ENCODE measurements at places on chromosomes 1 and 21. TPM values are rescaled to one million over a fixed set of nuclear protein-coding genes. Genes with fewer than 3 reads are reported as not detected.
A peak's percentile ranks its signal among the peaks of the same experiment; 100 is the strongest.

DNA sequence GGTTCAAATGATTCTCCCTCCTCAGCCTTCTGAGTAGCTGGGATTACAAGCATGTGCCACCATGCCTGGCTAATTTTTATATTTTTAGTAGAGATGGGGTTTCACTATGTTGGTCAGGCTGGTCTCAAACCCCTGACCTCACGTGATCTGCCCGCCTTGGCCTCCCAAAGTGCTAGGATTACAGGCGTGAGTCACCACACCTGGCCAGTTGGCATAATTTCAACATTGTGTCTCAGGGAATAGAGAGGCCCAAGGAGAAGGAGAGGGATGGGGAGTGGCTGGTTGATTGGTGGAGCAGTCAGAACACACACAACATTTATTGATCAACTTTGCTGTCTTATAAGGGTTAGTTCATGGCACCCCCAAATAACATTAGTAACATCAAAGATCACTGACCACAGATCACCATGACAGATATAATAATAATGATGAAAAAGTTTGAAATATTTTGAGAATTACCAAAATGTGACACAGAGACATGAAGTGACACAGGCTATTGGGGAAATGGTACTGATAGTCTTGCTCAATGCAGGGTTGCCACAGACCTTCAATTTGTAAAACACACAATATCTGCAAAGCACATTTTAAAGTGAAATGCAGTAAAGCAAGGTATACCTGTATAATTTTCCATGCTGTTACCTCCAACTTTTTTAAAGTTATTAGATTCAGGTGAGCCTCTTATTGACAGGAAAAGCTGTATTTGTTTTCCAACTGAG is 15.8 kb upstream of the CYB5R1 start:
- DNase-seq, result no peak

- no peak for DNase-seq
Measured at GRCh38 chr1:5093042-5093441, 438.6 kb downstream of the AJAP1 start.

- DNase-seq, result no peak
Measured at GRCh38 chr1:61748566-61748965, 6.3 kb downstream of the PATJ start.

DNA sequence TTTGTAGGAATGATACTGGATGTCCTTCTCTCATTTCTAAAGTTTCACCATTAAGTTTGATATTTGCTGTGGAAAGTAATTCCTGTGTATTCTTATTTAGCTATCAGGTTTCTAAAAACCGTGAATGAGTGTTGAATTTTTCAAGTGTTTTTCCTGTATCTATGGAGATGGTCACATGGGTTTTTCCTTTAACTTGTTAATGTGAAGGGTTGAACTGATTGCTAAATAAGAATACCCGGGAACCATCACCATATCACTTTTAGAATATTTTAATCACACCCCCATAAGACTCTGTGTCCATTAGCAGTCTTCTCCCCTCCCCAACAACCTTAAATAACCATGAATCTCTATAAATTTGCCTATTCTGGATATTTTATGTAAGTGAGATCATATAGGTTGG is 16.5 kb upstream of the ASAP3 start:
- no peak for DNase-seq

DNA sequence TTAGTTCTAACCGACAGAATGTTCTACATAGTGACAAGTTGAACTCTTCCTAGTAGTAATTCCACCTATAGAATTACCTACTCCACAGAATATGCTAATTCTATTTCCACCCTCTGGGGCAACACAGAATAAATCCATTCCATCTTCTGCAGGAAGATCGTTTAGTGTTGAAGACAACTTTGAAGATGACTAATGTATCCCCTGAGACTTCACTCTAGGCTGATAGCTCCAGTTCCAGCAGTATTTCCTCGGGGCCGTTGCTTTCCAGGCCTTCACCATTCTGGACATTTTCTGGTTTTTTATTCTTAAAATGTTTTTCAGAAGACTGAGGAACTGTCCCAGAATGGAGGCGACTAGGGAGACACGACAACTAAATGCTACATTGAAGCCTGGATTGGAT is 61.0 kb upstream of the CSF1 start:
- no peak for DNase-seq

GRCh38 chr1:225482421-225482950 is 54.6 kb upstream of the LBR start:
- no peak for DNase-seq

GRCh38 chr21:43611598-43612369 is 47.5 kb downstream of the HSF2BP start:
- DNase-seq, result peak; percentile 80

GRCh38 chr1:231571904-231572303 is 43.4 kb downstream of the TSNAX start:
- peak; percentile 93 for DNase-seq

GRCh38 chr1:35568975-35569395 is 4.1 kb upstream of the TFAP2E start:
- peak; percentile 80 for DNase-seq

GRCh38 chr1:159927211-159927848 is 2.0 kb upstream of the TAGLN2 start:
- no peak for DNase-seq

Gene CYP4X1
- total RNA-seq, result 0.87 TPM

Gene IVL
- total RNA-seq, result not detected
